ENCODE measurements at places on chromosomes 3 and 15.

DNA sequence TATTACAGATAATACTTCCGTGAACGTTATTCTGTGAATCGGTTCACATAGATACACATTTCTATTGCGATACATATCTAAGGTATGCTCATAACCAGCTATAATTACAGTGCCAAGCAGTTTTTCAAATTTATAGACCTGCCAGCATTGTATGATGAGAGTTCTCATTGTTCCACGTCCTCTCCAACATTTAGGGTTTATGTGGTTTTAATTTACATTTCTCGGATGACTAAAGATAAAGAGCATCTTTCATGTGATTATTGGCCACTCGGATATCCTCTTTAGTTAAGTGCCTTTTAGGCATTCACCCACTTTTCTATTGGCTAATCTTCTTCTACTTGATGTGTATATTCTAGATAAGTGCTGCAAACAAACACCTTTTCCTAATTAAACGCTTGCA, 134.7 kb upstream of the CCDC54 start:
- DNase-seq, result no peak

DNA sequence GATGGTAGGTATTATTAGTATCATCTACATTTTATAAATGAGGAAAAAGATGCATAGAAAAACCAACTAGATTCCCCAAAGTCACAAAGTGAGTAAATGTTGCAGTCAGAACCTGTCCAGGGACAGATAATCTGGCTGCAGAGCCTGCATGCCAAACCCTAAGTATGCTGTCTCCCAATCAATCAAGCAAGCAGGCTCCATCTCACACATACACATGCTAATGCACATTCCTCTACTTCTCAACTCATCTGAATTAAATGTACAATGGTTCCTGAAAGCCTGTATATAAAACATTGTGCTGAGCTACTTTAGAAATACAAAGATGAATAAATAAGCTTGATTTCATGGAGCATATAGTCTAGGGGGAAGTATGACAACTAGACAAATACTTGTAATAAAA, 101.0 kb downstream of the CBLB start:
- DNase-seq, result no peak

- DNase-seq, result no peak
These were observed 5.1 kb downstream of the CCR5 start for GRCh38 chr3:46375814-46376213.

DNA sequence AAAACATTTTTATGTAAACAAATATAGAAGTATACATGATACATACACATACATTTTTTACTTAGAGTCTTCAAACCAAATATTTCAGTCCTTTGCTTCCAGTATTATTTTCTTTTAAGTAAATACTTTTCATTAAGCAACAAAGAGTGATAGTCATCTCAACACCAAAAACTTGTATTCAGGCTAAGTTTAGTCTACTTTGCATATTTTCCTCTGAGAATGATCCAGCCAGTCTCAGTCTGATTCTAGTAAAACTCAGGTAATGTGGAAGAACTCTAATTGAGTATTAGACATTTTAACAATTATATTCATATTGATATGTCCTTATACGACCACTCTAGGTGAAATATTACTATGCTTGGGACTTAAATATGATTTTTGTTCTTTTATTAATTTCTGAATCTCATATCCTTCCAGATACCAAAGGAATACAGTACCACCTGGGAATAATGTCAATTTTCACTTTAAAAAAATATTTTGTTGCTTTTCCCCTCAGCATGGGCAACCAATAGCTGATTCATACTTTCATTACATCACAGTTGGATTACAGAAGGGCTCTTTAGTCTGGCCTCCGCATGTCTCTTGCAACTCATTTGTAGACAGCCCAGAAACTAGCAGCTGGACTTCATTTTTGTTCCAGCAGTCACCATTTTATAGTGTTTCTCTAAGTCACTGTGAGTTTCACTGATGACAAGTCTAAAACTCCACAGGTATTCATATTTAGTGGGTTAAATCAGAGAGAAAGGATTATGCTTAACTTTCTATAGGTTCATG, 390.4 kb downstream of the ZBTB20 start:
- DNase-seq, result no peak

GRCh38 chr15:89413877-89414276, 79.3 kb upstream of the POLG start:
- DNase-seq, result no peak

GRCh38 chr3:55369141-55369847, 117.8 kb downstream of the WNT5A start:
- no peak for DNase-seq

GRCh38 chr3:5312290-5312689, 124.8 kb downstream of the EDEM1 start:
- no peak for DNase-seq

GRCh38 chr3:86923071-86923491, 67.9 kb downstream of the VGLL3 start:
- DNase-seq, result peak; percentile 51

DNA sequence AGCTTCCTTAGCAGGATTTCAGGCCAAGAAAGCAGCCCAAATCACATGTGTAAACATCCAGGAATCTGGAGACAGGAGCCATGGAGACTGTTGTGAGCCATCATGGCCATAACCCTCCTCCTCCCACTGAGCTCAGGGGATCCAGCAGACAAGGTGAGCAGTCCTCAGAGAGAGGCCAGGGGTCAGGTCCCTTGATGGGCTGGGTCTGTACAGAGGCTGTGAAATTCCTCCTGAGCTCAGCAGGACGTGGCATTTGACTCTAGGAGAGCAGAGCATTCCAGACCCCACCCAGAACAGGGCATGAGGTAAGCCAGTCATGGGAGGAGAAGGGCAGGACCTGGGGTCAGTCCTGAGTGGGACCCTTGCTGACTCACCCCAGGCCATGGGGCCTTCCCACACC, 67.0 kb upstream of the ACAN start:
- no peak for DNase-seq

- no peak for DNase-seq
These were observed 239.4 kb upstream of the LRRN1 start for GRCh38 chr3:3559786-3560185.
